Hypothalamus (tissue), 51 donors: ENCODE measurements at places on chromosomes 5 and 9.
A peak's percentile ranks its signal among the peaks of the same experiment; 100 is the strongest.

DNA sequence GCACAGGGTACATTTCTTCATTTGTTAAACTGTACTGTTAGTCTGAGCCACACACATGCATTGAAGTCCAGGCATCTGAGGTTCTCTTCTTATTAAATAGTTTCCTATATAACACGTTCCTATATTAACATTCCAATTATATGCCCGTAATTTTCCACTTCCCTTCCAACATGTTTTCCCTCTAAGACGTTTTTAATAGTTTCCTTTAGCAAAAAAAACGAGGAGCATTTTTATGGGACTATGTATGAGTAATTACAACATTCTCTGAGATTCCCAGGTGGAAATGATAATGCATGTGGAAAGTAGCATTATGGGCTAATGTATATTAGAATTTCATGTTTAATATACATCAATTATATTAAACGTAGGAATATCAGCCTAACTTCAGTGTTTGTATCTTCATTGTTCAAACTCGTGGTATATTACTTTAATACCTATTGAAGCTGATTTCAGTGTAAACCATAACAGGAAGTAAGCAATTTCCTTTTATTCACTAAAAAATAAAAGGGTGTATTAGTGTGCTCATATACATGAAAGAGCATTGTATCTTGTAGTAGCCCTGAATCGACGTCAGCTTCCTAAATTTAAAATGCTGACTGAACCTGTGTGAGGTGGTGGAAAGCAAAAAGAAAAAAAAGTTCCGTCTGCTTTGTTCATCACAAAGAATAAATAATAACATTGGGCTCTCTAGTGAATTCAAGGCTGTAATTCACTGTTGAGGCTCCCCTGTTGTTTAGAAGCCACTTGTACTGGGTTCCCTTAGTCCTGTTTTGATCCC is 11.3 kb downstream of the SMARCA2 start:
- DNase-seq, result no peak

GRCh38 chr9:110340306-110340705 is 2.6 kb upstream of the TXNDC8 start:
- DNase-seq, result no peak

DNA sequence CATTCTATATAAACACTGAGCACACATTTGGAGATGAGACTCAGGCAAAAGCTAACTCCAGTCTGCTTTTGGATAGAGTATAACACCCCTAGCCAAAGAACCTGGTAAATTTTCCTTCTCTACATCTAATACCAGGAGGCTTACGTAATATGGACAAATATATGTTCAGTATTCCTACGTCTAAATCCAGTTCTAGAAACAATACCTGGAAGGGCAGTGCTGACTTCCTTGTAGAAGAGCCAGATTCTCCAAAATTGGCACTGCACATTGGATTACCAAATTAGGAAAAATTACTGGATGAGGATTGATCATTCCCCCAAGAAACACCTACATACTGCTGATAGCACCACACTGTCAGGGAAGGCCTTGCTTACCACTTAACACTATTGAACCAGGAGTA is 247.4 kb downstream of the SAXO1 start:
- no peak for DNase-seq

DNA sequence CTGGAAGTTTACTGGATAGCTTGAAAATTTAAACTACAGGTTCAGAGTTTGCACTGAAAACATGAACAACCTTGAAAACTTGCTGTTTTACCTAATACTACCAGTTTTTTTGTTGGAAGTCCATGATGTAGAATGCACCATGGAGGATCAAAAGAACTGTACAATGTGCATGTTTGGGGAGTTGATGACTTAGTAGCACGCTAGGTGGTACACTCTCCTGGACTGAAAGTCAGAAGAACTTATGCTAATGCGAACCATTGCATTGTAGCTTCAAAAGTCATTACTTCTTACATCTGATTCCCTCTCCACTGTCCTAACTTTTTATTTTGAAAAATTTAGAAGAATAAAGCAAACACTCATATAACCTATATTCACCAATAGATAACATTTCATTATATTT is 211.0 kb downstream of the OSTF1 start:
- no peak for DNase-seq

DNA sequence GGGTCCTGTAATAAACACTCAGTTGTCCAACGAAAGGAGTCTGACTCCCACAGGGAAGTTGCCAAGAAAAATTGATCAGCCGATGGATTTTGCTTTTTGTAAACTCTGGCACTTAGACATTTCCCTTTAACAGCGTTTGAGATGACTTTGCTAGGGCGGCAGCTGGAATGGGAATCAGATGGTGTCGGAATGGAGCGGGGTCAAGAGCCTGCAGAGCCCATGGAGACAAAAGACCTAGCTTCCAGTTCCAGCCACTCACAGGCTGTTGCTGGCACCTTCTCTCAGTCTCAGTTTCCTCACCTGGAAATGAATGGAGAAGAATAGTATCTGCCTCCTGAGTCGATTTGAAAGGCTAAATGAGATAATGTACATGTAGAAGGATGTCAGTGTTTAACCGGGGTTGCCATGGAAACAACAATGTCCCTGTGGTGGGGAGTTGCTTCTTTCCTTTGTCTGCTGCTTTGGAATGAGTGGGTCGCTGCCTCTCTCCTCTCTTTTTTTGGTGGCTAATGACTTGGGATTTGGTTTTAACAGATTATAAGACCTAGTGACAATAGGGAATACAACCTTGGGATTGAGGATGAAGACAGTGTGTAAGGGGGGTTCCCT is 137.4 kb downstream of the GAS1 start:
- DNase-seq, result no peak

DNA sequence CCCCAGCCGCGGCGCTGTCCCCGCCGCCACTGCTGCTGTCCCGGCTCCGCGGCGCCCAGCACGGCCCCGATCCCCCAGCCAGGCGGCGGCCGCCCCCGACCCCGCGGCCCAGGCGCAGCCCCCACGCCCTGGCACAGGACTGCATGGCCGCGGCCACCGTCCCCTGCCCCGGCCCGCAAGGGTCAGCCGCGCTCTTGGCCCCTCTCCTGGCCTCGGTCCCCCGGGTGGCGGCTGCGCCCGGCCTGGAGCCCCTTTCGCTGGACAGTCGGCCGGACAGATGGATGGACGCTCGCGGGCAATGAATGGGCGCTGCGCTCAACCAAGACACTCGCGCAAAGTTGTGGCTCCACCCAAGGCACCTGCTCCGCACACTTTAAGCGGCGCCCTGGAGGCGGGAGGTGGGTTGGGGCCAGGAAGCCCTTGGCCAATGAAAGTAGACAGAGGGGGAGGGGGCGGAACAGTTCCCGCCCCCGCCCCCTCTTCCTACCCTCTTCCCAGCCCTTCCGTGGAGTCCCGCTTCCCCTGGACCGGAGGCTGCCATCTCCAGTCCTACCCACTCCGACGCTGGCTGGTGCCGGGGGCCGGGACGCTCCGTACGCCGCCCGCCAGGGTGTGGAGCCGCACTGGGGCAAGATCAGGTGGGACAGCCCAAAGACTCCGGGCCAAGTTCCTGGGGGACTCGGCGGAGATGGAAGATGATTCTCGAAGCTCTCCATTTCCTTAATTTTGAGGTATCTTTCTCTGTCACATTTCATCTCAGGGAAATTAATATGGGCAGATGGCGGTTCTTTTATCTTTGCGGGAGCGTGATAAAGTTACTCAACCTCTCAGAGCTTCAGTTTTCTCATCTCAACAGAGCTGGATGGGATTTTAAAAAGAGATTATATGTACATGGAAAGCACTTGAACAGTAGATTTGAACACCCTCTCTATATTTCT is at the start of gene GLDC:
TSS of gene GLDC (minus strand) at position 375 of the 938 bp plus-strand sequence. CDS start at position 145, 230 bp downstream.
- DNase-seq, result peak; percentile 22
